AML-193 (cell line): ENCODE measurements at places on chromosomes 1 and 21.
A peak's percentile ranks its signal among the peaks of the same experiment; 100 is the strongest.

GRCh38 chr1:24383381-24383940 is 30.1 kb downstream of the STPG1 start:
- no peak for DNase-seq

DNA sequence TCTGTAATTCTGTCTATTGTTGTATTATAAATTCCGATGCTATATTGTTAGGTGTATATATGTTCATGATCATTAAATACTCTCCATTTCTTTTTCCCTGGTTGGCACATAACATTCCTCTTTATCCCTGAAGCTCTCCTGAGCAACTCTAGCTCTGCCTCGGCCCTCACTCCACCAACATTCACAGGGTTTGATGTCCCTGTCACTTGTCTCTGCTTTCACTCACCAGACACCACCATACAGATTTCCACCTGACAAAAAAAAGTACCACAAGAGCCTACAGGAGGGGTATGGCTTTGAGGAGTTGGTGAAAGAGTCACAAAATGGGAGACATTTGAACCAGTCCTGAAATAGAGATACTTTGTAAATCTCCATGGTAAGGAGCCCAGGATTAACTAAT is 8.8 kb upstream of the TSPEAR start:
- no peak for DNase-seq

DNA sequence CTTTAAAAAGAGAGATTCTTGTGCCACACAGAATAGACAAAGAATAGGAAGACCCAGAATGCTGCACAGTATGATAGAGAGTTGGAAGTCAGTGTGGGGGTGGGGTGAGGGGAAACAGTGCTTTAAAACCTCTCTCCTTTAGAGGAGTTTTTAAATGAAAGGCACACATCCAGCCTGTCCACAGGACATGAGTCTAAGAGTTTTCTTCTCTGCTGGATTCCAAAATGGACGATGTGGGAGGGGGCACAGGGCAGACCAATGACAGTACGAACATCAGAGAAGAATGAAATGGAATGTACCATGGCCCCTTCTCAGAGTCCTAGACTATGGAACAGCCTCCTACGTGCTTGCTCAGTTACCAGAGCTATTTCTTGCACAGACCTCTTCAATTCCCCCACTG is 458.2 kb upstream of the DAB1 start:
- DNase-seq = no peak

DNA sequence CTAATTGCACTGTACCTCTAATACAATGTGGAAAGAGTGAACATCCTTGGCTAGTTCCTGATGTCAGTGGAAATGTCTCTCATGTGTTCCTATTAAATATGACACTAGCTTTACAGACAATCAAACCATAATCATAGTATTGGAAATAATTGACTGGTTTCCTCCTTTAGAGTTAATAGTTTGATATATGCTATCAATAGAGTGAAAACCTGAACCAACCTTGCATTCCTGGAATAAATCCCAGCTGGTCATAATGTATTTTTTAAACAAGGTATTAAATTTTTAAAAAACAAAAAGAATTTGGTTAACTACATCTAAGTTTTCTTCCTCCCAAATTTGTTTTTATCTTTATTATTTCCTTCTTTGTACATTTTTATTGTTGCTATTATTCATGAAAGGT is 226.1 kb downstream of the SLC45A1 start:
- DNase-seq = no peak

DNA sequence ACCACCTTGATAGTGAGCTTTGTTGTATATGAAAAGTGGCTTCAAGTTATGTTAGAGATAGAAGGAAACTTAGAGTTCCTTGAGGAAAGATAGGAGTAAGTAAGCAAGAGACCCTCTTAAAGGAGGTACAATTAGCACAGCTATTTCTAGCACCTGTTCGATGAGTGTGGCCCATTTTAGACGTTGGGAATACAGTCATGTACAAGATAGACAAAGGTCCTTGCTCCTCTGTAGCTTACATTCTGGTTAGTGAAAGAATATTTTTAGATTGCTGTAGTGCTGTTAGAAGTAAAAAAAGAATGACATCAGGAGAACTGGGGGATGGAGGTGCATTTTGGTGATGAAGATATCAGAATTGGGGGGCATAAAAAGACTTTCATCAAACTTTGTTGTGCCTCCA is 47.5 kb downstream of the MRPS6 start:
- no peak for DNase-seq

DNA sequence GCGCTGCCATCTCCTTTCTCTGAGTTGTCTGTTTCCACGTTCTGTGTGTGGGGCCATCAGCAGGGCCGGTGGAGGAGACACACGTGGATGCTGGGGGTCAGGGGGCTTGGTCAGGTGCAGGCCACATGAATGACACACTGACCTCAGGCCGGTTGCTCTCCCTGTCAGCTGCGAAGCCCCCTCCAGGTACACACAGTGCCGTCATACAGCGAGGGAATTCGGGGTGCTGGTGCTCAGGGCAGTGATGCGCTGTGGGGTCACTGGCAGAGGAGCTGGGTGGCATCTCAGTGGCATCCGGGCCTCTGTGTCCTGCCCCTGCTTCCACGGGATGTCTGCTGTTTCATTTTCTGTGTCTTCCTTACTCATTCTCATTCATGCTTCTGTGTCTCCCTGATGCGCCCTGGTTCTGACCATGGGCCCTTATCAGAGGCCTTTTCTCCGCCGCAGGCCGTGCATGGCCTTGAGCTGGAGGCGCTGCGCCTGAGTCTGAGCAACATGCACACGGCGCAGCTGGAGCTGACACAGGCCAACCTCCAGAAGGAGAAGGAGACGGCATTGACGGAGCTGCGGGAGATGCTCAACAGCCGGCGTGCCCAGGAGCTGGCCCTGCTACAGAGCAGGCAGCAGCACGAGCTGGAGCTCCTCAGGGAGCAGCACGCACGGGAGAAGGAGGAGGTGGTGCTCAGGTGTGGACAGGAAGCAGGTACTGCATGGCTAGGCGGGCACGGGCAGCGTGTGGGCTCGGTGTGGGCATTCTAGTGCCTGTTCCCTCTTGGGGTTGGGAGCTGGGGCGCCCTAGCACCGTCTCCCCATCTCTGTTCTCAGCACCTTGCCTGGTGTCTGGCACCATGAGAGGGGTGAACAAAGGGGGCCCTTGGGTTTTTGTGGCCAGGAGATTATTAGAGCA is 22.6 kb downstream of the PCNT start:
- DNase-seq = no peak

- peak; percentile 17 for DNase-seq
Observed at GRCh38 chr1:15152318-15153183, 996 bp upstream of the TMEM51 start.

DNA sequence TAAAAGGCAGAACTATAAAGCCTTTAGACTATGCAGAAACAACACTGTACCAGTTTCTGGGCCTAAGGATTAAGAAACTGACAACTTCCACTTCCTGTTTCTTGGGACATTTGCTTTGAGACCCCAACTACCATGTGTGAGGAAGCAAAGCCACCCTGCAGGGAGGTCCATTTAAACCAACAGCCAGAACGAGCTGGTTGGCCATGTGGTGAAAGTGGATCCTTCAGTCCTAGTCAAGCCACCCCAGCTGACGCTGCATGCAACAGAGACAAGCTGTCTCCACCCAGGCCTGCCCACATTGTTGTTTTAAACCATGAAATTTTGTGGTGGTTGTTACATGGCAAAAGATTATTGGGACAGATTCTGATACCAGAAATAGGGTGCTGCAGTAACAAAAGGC is 31.8 kb upstream of the SLFNL1 start:
- peak; percentile 31 for DNase-seq

DNA sequence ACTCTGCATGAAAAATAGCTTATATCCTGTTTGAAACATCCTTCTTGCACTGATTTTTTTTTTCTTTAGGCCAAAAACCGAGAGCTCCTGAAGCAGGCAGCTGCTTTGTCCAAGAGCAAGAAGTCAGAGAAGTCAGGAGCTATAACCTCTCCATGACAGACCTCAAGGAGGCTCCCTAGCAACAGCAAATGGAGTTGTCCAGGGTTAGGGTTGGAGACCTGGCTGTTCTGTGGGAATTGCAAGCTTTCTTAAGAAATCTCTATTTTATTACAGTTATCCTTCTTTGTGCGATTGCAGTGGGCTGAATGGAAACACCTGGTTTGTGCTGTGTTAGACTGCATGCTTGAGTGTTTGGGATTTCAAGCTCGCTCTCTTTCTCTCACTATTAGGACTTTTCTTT is 12.6 kb upstream of the STX12 start:
- no peak for DNase-seq

GRCh38 chr1:8381618-8382017 is 63.7 kb downstream of the SLC45A1 start:
- DNase-seq = no peak

- DNase-seq = no peak
Observed at GRCh38 chr1:226954777-226955176, 14.7 kb downstream of the COQ8A start.

DNA sequence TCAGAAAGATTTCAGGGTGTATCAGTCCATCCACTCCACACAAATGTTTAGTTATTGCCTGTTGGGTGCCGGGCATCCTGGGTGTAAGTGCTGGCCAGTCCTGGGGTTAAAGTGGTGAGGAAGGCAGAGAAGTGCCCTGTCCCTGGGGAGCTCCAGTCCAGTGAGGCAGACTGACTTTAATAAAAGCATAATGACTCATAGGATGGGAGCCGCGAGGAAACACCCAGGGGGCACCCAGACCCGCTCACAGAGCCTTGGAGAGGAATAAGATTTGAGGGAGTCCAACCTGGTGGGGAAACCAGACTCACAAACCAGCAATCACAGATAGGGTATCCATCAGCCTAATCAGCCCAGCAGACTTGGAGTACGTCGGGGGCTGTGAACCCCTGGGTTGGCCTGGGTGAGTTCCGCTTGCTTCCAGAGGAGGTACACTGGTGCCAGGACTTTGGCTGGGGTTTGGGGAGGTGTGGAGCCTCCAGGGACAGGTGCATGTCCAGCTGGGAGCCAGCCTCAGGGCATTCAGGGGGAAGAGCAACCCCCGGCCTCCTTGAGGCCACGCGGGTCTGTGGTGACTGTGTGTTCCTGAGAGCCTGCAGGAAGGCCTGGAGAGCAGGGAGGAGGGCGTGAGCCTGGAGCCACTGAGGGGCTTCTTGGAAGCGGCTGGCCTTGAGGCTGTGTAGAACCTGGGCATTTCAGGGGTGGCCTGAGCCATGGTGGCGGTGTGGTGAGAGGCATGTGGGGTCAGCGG is 3.7 kb downstream of the PEAR1 start:
- DNase-seq = no peak

DNA sequence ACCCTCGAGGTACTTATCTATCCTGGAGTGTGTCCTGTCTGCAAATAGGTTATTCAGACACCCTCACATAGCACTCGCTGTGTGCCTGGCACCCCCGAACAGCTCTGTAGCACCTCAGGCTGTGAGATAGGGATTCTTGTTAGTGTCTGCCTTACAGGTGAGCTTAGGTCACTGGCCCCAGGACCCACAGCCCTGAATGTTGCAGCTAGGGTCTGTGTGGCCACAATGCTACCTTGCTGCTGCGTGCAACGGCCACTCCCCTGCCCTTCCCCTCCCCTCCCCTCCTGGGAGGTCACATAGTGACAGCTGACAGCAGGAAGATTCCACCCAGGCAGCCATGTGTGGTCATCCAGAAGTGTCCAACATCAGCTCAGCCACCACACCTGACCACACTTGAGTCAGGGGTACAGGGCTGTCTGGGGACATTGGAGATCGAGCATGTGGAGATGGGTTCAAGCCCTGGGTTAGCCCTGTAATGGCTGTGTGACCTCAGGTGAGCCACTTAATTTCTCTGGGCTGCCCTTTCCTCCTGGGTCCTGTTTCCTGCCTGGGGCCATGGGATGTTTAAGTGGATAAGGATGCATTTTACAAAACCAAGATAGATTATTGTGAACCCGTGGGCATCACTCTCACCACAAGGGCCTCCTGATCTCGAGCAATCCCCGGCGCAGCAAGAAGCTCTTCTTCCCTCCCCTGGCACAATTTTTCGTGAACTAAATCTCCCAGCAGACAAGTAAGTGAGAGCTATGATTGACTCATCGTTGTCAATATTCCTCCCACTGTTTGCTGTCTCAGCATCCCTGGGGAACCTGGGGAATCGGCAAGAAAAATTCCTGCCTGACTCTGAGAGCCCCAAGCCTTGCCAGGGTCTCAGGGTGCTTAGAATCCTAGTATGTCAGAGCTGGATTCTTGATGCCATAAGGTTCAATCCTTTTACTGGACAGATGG is 208.7 kb downstream of the PTPRU start:
- no peak for DNase-seq

DNA sequence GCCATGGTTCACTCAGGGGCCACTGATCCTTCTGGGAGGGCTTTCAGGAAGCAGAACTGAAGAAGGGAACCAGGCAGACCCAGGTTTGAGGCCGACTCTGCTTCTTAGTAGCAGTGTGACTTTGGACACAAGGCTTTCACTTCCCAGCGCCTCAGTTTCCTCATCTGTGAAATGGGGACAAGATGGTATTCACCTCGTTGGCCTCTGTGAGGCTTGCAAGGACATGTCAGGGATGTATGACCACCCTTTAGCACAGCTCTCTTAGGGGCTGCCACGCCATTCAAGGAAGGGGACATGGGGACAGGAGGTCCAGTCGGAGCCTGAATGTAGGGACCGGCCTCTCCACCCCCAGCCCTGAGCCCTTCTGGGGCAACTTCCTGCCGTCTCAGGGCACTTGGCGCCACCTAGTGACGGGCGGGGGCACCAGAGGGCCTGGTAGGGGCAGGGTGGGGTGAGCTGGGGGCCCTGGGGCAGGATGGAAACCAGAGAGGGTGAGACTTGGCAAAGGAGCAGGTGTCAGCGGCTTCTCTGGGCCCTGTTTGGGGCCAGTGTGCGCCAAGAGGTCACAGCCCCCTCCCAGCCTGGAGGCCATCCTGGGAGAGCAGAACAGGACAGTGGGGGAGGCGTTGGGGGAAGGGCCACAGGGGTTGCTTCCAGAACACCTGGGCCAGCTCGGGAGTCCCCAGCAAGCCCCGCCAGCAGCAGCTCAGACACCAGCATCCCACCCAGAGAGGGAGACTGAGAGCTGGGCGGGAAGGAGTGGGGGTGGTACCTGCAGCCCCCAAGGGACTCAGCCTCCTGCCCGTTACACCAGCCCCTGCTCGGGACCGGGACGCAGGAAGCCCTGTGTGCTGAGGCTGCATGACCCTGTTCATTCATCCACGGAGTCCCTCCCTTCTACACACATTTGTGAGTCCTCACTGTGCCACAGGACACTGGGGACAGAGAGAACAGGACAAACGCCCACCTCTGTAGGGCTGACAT is 102.5 kb upstream of the TARDBP start:
- DNase-seq = peak; percentile 4

DNA sequence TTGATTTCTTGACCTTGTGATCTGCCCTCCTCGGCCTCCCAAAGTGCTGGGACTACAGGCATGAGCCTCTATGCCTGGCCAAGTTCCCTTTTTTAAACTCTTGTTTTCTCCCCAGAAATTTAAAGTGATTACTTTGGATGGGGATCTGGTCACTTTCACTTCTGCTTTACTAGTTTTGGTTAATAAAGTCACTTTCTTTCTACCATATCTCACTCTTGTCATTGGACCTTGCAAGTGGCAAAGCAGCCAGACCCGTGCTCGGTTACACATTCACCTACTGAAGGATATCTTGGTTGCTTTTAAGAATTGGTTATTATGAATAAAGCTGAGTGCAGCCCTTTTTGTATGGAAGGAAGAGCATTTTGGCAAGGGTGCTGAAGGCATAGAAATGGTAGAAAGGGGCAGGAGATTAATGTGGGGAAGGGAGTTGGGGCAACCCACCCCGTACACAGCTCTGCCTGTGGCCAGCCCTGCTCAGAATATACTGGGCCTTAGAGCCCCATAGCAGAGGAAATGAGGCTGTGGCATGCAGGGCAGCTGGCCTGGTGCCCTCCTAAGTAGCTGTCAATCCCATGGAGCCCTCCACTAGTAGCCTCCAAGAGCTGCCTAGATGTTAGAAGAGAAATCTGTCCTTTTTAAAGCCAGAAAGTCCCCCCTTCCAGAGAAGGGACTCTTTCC is 40.7 kb downstream of the CD2 start:
- no peak for DNase-seq
